Mesendoderm (in vitro differentiated cells): ENCODE measurements at places on chromosomes 7 and 10.
A peak's percentile ranks its signal among the peaks of the same experiment; 100 is the strongest.

DNA sequence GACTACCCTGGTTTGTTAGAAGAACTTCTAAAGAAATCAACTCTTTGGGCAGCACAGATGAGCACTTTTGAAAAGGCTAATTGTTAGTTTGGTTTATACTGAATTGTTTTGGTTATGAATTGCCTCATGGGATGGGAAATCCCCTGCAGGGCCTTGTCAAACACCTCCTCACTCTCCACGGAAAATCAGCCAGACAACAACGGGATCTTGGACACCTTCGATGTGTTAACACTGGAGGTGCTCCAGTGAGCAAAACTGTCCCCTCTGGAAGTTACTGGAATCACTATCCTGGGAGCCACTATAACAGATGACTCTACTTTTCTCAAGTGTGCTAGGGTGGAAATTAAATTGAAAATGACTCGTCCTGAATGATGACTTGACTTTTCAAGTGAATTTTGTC lies 38.7 kb downstream of the CDK6 start:
- DNase-seq = peak; percentile 32

- no peak for DNase-seq
These were observed 17.2 kb downstream of the RET start for GRCh38 chr10:43094085-43094484.

- DNase-seq = no peak
These were observed 138.9 kb upstream of the KLF14 start for GRCh38 chr7:130872756-130873448.

GRCh38 chr10:70529848-70530247 lies 51.3 kb downstream of the PALD1 start:
- DNase-seq = no peak

DNA sequence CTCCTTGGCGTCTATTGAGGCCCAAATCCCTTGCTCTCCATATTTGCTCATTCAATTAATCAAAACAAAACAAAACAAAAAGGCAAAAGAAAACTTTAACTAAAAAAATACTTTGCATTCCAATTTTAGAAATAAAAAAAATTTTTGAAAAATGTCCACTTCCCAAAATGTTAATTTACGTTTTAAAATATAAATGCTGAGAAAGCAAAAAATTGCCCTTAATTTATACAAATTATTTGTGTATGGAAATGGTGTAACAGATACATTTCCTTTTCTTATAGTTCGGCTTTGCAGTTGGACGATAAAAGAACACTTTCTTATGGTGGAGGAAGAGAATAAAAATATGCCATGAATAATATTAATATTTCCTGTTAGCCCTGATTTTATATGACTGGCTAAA lies 652.8 kb upstream of the PFKP start:
- no peak for DNase-seq

- DNase-seq = peak; percentile 77
These were observed 881 bp downstream of the C10orf67 start for GRCh38 chr10:23343591-23344240.

- no peak for DNase-seq
These were observed 286.5 kb upstream of the LRRTM3 start for GRCh38 chr10:66639371-66639770.

DNA sequence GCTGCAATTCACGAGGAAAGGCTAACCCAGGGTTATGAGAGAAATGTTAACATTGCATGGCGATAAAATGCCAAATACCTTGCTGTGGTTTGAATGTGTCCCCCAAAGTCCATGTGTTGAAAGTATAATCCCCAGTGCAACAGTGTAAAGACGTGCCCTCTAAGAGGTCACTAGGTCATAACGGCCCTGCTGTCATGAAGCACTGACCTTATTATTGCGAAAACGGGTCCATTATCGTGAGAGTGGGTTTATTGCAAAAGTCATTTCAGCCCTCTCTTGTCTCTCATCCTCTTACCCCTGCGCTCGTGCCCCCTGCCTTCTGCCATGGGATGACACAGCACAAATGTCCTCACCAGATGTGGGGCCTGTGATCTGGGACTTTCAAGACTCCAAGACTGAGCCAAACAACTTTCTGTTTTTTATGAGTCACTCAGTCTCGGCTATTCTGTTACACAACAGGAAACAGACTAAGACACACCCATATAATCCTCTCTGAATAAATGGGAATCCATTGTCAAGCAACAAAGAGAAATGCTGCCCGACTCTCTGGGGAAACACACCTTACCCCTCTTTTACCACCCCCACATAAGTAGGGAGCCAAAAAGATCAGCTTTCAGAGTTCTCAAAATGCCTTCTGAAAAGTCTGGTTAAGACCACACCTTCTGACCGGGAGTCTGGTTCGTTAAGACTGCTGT lies 73.1 kb upstream of the UCN3 start:
- DNase-seq = peak; percentile 28

- no peak for DNase-seq
These were observed 15.6 kb upstream of the CUBN start for GRCh38 chr10:17145239-17145638.

DNA sequence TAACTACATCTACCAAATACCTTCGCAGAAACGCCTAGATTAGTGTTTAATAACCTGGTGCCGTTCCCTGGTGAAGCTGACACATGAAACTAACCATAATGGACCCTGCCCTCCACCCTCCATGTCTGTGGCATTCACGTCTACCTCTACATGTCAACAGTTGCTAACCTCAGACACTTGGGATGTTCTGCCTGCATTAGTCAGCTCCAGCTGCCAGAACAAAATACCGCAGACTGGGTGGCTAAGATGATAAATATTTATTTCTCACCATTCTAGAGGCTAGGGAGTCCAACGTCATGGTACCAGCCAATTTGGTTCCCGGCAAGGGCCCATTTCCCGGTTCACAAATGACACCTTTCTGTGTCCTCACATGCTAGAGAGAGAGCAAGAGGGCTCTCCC lies 118.5 kb upstream of the CHST15 start:
- DNase-seq = no peak

- no peak for DNase-seq
These were observed 199.4 kb upstream of the TCF7L2 start for GRCh38 chr10:112750427-112751167.

- peak; percentile 84 for DNase-seq
These were observed 53.9 kb downstream of the MYL10 start for GRCh38 chr7:101575168-101575567.

- no peak for DNase-seq
These were observed 153.9 kb downstream of the AGMO start for GRCh38 chr7:15407910-15408309.

GRCh38 chr7:83148776-83149175 lies 13.9 kb downstream of the PCLO start:
- peak; percentile 3 for DNase-seq

DNA sequence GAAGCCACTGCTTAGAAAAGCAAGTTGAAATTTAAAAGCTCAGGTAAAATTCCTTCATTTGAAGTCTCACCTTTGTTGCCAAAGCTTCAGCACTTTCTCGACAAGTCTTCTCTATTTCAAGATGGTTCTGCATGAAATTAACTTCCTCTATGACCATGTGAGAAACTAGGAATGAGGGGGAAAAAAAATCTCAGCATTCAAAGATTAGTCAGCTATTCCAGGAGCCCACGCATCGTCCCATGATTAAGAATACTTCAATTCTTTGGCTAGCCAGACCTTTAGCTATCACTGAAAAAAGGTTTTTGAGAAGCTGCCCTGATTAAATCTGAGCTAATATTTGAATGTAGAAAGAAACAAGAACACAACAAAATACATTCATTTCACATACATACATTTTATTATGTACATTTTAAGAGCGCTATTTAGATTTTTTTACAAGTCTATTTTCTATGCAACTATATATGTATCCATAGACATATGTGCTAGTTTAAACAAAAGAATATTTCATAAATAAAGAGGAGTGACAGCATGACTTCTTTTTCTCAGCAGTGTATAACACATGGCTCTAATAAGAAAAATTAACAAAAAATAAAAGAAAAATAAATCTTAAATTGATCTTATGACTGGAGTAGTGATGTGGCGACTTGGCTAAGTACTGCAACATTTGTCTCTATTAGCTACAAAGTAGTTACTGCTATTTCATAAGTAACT lies 44.8 kb downstream of the SHTN1 start:
- DNase-seq = no peak

DNA sequence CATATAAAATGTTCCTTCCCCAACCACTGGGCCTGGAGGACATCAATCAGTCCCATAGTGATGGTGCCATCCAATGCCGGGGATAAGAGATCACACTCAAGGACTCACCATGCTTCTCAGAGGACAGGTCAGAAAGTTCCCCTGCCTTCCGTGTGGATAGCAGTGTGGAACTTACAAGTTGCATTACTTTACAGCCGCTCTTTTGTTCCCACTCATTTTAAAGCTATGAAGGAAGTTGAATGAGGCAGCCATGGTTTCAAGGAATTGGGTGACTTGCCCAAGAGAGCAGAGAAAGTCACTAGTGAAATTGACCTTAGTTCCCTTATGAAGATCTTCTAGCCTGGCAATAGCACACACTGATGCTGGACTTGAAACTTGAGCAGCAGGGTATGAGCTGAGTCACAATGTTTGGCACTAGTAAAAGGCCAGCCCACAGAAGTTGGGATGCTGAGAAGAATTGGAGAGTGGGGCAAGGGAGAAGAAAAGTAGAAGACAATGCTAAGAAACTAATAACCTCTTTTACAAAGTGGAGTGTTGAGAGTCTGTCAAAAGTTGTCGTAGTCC lies 78.7 kb downstream of the CXCL12 start:
- DNase-seq = no peak

GRCh38 chr10:99123336-99123735 lies 112.3 kb downstream of the HPSE2 start:
- DNase-seq = no peak

DNA sequence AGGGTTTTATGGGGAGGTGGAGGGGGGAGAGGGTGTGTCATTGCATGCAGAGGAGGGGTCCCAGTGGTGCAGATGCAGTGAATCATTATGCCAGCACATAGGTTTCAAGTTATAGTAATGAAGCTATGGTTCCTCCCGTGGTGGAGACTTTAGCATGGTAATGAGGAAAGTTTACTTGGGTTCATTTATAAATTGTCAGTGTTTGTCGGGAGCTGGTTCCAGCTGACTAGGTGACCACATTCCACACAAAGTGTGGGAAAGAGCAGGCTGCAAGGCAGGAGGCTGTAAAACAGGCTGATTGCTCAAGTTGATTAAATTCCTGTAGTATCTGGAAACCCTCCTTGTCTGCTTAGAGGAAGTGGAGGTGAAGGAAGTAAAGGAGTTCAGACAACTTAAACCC lies 78.9 kb downstream of the SRI start:
- peak; percentile 95 for DNase-seq

DNA sequence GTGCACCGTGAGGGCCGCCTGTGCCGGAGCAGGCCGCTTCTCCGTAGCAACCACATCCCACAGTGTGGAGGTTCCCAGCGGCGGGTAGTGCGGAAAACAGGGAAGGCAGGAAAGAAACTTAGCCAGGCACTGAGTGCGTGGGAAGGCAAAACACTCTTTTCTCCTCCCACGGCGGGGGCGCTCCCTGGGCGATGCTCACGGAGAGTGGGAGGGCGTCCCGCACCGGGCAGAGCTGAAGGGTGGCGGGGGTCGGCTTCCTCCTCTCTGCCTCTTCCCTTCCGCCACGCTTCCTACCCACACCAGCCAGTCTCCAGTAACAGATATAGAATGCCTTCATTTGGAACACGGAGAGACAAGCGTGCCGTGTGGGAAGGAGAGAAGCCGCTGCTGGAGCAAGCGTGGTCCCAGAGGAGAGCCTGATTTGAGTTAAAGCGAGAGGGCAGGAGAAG lies 252.5 kb downstream of the PAXIP1 start:
- DNase-seq = no peak

DNA sequence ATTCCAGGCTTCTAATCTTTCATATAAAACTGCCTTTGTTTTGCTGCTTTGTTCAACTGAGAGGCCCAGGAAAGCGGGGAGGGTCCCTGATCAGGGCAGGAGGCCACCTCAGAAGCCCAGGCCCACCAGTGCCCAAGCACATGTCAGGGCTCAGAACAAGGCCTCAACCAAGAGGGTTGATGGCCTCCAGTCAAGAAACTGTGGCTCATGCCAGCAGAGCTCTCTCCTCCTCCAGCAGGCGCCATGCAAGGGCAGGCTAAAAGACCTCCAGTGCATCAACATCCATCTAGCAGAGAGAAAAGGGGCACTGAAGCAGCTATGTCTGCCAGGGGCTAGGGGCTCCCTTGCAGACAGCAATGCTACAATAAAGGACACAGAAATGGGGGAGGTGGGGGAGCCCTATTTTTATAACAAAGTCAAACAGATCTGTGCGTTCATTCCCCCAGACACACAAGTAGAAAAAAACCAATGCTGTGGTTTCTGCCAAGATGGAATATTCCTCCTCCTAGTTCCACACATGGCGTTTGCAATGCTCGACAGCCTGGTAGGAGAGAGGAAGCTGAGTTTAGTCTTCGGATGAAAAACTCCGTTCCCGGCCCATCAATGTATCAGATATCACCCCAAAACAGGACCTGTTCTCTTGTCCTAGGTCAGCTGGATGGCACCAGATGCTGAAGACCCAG lies 34.0 kb downstream of the PSAP start:
- no peak for DNase-seq

DNA sequence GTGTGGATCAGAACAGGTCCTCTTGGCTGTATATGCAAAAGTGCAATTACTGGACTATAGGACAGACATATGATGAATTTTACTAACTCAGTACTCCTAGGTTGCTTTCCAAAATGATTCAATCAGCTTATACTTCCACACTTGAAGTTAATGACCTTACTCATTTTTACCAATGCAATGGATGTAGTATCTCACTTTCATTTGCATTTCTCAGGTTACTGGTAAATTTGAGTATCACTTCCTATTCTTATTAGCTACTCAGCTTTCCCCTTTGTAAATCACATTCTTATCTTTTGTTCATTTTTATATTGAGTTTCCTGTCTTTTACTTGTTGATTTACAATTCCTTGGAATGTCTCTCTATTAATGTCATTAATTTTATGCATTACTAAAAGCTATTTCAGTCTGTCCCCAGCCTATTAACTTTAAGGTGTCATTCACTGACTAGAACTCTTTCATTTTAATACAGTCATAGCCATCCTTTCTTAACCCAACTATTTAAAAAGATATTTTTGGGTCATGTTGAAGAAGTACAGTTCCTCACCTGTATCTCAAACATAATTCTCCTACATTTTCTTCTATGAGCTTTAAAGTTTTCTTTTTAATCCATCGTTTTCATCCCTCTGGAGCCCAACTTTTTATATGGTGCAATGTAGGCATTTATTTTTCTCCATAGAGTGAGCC lies 88.6 kb downstream of the VIM start:
- DNase-seq = no peak
